ENCODE measurements at places on chromosomes 4 and X. TPM values are rescaled to one million over a fixed set of nuclear protein-coding genes. Genes with fewer than 3 reads are reported as not detected.
A peak's percentile ranks its signal among the peaks of the same experiment; 100 is the strongest.

GRCh38 chrX:6778544-6779503, 243.9 kb upstream of the VCX3A start:
- ATAC-seq: peak; percentile 89

- no peak for ATAC-seq
These were observed 200.4 kb downstream of the MAB21L2 start for GRCh38 chr4:150782311-150782710.

DNA sequence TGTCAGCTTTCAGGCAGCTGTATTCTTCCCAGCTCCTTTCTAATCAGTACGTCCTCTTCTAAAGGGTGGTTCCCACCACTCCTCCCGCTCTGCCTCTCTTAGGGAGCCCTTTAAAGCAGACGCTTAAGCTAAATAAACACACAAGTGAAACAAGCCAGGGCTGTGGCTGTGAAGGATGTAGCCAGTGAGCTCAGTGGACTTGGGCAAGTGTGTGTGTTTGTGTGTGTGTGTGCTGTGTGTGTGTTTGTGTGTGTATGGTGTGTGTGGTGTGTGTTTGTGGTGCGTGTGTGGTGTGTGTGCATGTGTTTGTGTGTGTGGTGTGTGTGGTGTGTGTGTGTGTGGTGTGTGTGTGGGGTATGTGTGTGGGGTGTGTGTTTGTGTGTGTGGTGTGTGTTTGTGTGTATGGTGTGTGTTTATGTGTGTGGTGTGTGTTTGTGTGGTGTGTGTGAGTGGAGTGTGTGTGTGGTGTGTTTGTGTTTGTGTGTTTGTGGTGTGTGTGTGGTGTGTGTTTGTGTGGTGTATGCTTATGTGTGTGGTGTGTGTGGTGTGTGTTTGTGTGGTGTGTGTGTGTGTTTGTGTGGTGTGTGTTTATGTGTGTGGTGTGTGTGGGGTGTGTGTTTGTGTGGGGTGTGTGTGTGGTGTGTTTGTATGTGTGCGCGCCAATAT, 283.3 kb downstream of the PTTG2 start:
- ATAC-seq: no peak

DNA sequence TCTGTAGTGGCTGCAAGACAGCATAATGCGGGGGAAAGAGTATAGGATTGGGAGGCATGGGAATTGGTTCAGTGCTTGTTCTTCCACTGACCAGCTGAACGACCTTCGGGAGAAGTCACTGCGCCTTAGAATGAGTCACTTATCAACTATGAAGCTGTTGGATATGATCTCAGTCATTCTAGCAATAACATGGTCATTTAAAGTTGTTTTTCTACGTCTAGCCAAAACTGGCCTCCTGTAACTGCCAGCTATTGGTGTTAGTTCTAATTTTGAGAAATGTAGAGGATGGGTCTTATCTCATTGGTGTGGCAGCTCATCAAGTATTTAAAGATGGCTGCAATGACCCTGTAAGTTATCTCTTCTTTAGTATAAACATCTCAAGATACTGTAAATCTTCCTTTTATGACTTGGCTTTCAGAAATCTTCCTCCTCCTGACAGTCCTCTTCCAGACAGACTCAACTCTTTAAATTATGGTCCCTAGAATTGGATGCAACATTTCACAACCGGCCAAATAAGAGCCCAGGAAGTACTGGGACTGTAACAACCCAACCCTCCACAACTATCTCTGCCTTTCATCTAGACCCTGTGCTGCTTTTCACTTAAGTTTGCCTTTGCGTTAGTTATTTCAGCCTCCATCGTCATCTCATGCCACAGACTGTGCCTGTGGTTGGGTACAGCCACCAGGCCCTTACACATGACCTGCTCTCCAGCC, 243.3 kb downstream of the CBR4 start:
- ATAC-seq: no peak

DNA sequence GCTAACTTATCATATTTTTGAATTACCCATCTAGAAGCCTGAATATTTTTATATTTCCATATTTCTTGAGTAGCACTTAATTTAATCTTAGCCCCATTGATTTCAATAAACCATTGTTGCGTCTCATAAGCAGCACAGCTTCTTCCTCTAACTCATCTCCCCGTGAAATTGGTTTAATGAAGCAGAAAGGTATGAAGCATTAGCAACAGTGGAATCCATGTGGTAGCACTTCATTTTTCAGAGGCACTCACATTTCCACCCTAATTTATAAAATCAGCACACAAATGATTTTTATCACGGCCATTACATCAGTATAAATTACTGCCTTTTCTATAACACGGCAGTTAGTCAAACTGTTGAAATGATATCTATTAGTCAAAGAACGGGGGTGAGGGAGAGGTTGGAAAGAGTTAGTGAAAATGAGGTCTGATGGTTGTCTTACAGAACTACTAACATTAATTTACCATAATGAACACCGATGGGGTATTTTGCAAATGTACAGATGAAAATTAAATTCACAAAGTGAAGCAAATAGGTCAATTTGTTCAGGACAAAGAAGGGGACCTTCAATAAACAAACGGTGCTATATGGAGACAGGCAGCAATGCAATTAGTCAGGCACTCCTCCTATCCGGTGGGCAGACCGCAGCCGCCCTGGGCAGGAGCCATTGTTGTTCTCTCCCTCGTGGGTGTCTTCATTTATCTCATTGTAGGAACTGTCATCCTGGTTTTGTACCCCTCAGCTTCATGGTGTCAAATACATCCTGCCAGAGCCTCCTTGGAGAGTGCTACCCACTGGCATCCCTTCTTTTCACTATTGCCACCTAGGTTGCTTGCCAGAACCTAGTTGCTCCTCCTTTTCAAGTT, 205.7 kb downstream of the SOX3 start:
- peak; percentile 80 for ATAC-seq

GRCh38 chrX:78106651-78106986, 2.6 kb downstream of the PGK1 start:
- ATAC-seq: no peak

- no peak for ATAC-seq
These were observed 1476.1 kb upstream of the TENM3 start for GRCh38 chr4:180766944-180767729.

- no peak for ATAC-seq
These were observed 36.8 kb downstream of the RTL5 start for GRCh38 chrX:72094894-72095293.

DNA sequence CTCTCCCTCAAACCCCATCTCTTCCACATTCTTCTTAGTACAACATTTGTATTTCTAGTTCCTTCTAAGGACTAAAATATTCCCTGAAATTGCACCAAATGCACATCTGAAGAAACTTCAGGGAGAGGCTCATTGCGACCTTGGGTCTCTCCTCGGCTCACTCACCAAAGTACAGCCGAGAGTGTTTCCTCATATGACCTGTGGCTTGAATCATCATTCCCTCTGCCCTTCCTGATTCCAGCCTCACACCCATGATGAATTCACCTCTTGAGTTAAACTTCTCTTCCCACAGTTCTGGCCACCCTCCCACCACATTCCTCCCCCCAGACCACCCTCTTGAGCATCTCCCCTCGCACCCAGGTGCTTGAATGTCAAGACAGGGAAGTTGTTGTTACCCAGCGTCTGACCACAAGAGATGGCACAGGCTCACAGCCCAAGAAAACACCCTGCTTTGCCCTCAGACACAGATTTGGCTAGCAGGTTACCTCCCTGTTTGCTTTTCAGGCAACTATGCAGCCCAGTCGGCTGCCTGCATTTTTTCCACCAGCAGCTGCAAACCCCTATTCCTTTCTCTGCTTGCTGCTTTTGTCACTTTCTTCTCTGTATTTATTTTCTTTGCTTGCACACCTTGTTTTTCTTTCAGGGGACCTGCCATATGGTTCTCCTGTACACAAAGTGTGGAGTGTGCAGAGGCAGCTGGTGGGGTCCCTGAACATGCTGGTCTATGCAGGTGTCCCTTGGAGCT, 214.8 kb downstream of the SPATA18 start:
- peak; percentile 72 for ATAC-seq

- ATAC-seq: peak; percentile 90
These were observed 88.0 kb downstream of the FNIP2 start for GRCh38 chr4:158856852-158857251.

DNA sequence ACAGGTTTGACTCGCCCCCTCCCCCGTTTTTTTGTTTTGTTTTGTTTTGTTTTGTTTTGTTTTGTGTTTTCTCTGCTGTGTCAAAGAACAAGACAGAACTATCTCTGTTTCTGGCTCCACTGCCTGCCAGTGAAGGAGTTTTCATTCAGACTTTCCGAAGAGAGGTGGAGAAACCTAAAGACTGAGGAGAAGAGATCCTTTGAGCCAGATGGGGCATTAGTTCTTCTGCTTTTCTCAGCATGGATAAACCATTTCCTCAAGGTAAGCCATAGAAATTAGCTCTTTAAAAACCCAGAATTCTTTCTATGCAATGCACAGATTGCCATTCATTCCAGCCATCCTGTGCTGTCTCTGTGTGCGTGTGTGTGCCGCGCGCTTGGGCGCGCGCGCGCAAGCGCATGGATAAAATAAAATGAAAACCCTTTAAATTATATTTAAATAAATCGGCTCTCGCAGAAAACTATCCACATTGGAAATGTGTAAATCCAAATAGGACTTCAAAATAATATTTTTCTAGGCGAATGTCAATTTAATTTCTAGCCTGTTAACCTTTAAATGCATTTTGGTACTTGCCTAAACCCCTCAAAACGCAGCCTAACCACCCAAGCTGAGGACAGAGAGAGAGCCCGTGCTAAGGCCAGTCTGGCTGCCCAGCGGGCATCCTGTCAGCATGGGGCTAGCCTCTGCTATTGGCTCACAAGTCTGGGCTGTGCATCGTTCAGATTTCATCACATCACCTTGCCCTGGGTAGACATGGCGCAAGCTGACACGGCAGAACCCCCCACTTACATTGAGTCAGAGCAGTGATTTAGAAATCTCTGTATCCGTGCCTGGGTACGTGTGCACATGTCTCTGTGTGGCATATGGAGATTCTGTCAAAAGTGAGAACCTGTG, 113.0 kb upstream of the VAMP7 start:
- peak; percentile 32 for ATAC-seq

DNA sequence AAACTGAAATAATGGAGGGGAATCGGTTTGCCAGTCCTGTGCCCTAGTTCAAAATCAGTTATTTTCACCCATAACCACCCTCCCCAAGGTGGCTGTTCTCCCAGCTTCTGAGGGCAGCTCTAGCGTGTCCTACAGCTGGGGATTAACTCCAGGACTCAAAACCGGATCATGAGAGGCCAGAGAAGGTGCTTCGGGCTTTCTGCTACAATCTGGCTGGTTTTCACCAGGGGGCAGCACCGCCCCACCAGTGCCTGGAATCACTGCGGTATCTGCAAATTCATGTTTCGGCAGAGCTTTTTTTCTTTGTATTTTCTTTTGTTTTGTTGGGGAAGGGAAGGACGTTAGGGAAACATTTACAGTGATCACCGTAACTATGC, 28.4 kb downstream of the PDHA1 start:
- peak; percentile 86 for ATAC-seq

DNA sequence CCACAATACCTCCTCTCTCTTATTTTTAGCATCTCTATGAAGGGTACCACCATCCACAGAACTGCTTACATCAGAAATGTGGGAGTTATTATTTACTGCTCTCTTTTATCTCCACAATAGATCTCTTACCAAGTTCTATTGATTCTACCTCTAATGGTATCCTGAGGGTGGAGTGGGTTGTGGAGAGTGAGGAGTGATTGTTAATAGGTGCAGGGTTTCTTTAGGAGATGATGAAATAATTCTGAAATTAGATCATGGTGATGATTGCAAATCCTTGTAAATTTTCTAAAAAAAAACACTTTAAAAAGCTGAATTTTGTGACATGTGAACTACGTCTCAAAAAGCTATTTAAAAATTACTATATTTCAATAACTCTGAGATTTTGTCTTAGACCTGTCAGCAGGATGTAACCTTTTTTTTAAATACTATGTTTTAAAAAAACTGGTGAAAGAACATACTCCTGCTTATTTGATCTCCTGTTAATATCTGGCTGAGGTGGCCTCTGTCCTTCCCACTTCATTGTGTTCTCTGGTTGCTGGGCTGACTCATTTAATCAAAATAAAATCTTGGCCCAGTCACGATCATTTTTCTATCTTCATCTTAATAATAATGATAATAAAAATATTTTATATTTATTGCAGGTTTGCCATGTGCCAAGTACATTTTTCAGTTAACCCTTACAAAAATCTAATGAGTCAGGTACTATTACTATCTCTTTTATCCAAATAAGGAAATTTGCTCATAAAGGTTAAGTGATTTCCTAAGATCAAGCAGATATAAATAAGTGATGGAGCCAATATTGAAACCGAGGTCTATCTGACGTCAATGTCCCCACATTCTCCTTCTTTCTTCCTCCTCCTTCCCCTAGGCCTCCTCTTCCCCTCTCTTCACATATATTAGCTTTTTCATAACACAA, 73.5 kb downstream of the GLUD2 start:
- no peak for ATAC-seq

DNA sequence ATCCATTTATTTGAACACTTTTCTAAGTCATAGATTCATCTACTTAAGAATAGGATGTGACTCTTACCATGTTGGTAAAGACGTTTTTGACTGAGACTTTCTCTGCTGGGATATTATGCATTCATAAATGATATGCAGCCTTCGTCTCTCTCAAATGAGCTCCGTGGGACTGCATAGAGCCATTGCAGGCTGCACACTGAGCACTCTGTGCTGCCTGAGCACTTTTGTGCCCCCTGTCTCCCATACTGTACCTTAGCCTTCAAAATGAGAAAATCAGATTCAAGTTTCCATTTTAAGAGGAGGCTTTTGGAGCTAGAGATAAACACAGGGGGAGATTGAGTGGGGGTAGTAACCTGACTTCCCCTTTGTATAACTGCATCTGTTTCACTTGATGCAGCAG, 433.6 kb downstream of the ZIC3 start:
- no peak for ATAC-seq

DNA sequence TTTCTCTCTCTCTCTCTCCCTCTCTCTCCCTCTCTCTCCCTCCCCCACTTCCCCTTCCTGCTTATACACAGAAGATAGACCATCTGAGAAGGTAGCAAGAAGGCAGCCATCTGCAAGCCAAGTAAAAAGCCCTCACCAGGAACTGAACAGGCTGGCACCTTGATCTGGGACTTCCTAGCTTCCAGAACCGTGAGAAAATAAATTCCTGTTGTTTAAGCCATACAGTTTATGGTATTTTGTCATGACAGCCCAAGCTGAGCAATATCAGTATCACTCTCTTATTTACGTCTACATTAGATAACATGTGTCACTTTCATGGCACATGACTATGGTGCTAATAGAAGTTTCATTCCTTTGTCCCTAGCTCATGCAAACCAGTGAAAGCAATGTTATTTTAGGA, 581.1 kb downstream of the INPP4B start:
- no peak for ATAC-seq

GAB3 gene
- 0.86 TPM for total RNA-seq

BEX4 gene
- 119 TPM for total RNA-seq

SSX2 gene
- total RNA-seq: not detected

TCP11X2 gene
- not detected for total RNA-seq

FAM3A gene
- total RNA-seq: 23.5 TPM

MOSPD2 gene
- 6.8 TPM for total RNA-seq
